ENCODE measurements at places on chromosomes 12 and 14.

DNA sequence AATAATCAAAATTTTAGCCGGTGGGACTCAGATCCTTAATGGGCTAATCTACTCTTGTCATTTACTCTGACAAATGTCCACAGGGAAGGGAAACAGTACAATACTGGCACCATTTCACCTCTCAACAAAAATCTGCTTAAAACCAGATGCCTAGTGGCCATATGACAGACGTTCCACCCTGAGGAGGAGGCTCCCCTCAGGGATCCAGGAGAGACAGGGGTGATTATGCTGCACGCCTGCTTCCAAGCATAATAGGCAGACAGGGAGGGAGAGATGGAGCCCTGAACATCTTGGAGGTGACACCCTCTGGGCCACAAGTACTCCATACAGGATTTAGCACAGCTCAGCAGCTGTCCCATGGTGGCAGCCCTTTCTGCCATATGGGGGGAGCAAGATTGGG is 24.8 kb upstream of the AKAP6 start:
- DNase-seq, result no peak

DNA sequence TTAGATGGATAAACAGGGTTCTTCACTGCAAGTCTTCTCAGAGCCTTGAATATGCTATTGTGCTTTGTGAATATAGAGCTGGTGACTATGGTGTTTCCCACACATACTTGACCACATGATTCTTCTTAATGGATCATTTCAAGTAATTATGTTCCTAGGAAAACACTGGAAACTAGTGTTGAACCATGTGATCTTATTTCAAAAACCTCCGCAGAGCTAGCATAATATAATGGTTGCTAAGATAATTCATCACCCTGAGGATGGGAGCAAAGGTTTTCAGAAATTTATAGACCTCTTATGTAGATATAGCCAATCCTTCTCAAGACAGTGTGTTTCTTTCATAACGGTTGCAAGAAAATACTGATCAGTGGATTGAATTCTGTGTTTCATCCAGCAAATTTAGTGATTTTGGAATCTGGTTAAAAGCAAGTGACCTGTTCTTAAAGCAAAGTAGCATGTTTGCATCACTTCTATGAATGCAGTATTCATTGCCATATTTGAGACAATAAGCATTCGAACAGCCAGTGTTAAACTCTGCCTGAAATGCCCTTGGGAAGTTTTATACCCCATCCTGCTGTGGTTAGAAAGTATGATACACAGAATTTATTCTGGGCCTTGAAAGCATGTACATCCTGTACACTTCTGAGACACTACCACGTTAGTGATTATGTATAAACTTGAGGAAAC is 341.0 kb upstream of the E2F7 start:
- DNase-seq, result no peak

DNA sequence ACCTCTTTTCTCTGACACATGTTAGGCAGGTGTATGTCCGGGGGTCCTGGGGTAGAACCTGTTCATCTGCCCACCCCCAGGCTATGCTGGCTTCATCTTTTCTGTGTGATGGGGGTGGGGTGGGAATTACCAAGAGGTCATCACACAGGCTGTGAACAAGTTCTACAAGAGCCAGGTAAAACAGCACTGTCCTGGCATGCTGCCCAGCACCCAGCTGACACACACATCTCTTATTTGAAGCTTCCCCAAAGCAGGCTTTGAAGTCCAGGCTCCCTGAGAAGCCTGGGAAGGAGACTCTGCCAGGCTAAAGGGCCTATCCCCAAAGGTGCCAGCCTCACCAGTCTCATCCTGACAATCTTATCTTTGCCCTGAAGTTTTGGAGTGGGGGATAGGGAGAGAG is 141.1 kb downstream of the ALG10 start:
- no peak for DNase-seq

DNA sequence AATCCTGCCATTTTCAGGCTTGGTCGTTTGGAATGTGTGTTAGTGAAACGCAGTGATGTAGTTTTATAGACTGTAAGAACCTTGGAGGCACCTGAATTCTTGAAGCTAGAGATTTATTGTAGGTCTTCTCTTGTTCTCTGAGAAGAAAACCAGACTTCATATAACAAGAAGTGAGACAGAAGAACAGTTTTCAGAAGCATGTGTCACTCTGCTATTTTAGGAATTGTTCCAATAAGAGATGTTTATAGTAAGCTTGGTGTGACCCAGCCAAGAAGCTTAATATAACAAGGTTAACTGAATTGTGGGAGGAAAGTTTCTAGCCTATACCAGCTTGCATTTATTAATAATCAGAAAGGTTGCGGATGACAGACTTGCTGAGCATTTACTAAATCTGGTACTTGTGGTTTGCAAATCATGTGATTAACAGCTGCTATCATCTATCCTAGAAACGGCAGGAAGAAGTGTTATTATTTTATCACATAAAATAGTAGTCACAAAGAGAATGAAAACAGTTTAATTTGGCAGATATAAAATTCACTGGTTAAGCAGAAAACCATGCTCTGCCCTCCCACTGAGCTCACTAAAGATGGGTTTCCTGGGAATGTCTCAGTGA is 49.2 kb upstream of the BCAT1 start:
- no peak for DNase-seq

- DNase-seq, result no peak
Measured at GRCh38 chr14:87153901-87154300, 839.1 kb downstream of the GALC start.

DNA sequence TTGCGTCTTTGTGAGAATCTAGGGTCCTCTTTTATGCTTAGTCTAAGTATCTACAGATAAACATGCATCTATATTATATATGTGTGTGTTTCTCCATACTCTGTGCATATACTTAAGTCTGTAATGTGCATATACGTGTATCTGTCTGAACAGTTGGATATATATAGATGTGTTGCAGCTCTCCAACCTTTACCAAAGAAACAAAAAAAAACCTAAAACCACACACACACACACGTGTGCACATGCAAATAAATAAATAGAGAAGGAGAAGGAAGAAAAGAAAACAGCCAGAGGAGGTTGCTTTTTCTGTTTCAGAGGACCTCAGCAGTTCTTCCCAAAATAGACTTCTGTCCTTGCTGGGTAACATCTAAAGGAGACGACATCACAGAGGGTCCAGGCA is 244.9 kb downstream of the CACNA1C start:
- DNase-seq, result no peak

DNA sequence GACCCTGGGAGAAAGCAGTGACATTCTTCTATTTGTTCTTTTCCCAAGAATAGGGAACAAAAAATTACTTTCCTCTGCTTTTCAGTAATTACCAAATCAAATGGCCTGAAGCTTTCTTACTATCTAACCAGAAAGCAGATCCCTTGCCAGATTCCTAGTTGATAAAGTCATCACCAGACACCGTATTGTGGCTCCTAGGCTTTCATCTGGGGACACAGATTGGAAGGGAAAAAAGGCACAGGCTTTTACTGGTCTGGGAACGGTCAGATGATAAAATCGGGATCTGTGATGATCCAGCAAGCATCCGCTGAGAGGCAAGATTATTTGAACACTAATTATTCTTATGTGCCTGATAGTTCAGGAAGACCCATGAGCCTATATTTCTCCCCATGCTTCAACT is 79.1 kb upstream of the BCL2L14 start:
- no peak for DNase-seq

GRCh38 chr12:268483-268840 is 5.8 kb upstream of the SLC6A13 start:
- no peak for DNase-seq

GRCh38 chr12:83573671-83574070 is 887.0 kb downstream of the TMTC2 start:
- DNase-seq, result no peak
